ENCODE measurements at places on chromosomes 6 and 20.
A peak's percentile ranks its signal among the peaks of the same experiment; 100 is the strongest.

- DNase-seq, result no peak
Observed at GRCh38 chr6:169271877-169272216, 18.2 kb upstream of the THBS2 start.

DNA sequence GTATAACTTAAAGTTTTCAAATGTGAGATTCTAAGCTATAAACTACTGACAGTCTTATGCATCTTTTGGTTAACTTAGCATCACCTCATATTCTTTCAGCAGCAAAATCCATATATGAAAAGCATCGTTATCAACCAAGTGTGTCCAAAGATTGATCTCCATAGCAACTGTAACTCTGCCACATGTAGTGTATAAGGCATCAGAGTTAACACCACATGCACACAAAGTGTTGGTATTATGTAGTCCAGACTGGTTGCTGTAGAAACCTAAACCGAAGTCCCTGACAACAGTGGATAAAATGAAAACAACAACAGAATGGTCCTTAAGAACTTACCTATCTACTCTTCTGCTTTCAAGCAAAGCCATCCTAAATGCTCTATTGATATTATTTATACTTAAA is 39.6 kb downstream of the PDSS2 start:
- no peak for DNase-seq

GRCh38 chr6:33777398-33778388 is 11.2 kb downstream of the LEMD2 start:
- DNase-seq, result no peak

DNA sequence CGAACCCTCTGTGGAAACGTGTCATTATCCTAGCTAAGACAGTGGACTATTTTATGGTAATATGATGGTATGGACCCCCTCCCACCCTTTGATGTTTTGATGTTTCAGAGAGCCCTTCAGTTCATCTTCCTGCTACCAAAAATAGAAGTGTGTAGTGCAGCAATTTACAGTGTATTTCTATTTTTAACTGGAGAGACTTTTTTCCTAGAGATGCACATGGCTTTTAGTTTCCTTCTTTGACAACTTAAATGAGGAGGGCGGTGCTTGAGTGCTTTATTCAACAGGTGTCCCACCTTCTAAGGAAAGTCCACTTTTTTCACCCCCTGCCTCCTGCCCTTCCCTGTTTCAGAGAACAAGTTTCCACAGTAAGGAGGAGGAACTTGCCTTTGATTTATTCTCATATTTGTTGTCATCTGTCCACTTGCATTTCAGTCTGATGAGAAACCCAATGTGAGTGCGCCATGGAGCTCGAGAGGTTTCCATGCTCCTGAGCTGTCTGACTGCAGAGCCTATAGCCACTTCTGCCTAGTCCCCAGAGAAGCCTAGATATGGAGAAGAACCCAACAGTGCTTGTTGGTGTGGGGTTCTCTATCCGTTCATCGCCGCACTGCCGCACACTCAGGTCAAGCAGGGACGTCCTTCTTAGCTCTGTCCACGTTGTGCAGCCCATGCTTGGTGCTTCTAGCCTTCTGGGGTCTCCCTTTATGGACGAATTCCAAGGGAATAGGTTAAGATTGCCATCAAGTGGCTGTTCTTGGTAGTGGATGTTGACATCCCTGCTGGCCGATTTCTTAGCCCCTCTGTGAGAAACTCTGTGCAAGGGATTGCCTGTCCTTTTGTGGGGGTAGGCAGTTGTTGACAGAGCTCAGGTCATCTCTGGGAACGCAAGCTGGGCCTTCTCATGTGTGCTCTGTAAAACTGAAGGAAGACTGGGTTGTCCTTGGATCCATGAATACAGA is 144.2 kb downstream of the JARID2 start:
- peak; percentile 76 for DNase-seq

DNA sequence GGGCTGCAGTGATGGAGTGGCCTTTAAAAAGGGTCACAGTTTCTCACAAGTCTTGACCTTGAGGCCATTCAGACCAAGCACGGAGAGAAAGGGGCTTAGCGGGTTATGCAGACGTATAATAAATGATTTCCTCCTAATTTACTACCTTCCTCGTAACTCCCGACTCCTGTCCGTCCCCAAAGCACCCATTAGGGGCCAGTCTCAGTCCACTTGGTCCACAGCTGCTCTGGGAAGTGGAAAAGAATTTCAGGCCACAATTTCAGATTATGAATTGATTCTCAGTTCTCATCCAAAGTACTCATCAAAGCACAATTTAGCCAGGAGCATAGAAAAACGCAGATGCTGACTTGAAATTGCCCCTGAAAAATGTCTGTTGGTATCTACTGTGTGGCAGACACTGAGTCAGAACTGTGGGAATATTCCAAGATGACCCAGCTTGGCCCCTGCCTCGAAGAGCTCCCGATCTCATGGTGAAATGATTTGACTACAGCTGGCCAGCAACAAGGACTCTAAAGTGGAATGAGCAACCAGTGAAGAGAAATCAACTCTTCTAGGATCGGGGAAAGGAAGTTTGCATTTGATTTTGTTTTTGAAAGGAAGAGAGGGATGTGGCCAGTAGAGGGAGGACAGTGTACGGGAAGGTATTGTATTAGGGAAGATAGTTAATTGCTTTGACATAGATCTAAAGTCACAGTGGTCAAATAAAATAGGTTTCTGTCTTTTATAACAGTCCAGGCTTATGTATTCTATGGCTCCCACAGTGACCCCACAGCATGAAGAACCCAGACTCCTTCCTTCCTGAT is 15.2 kb upstream of the STK35 start:
- DNase-seq, result no peak

GRCh38 chr6:30061858-30062458 is 893 bp downstream of the POLR1H start:
- peak; percentile 55 for DNase-seq

- no peak for DNase-seq
Observed at GRCh38 chr6:111122458-111123286, 35.4 kb downstream of the SLC16A10 start.

DNA sequence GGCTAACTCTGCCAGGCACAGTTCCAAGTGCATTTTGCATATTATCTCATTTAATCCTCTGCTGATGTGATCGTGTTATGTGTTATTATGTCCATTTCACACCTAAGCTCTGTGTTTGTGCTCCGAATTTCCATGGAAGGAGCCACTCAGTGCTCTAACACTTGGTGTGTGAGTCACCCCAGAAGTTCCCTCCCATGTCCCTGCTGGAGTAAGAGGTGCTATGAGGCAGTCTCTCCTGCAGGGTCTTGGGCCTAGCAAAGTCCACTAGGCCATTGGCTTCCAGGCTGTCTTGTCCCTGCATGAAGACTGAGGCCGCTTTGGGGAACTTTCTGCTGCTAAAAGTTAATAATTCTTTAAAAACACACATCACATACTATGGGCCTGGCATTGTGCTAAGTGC is 405.9 kb upstream of the SULF2 start:
- DNase-seq, result peak; percentile 71

DNA sequence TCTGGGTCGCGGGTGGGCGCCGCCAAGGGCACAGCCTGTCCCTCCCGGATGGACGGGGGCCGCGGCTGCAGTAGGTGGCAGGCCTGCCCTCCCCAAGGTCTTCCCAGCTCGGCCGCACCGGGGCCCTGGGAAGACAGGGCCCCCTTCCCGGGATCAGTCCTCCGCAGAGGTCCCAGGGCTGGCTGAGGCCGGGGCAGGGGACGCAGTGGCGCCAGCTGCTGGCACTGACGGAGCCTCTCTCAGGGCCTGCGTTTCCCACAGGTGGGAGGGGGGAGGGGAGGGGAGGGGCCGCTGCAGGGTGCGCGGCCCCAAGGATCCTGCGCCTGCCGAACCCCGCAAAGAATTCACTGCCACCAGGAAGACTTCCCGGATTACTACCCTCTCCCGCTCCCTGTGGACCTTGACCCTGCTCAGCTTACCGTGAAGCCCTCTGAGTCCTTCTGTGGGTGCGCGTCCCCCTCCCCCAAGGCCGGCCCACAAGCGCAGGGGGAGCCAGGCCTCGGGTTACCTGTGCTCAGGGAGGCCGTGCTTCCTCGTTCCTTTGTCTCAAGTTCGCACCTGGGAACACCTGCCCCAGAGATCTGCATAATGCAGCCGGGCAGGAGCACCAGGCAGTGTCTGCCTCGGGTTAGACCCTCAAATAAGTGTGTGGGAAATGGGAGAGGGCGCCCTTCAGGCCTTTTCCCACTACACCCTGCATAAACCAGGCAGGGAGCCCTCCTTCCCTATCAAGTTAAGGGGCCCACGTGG is 5.1 kb downstream of the LZTS3 start:
- DNase-seq, result peak; percentile 79

DNA sequence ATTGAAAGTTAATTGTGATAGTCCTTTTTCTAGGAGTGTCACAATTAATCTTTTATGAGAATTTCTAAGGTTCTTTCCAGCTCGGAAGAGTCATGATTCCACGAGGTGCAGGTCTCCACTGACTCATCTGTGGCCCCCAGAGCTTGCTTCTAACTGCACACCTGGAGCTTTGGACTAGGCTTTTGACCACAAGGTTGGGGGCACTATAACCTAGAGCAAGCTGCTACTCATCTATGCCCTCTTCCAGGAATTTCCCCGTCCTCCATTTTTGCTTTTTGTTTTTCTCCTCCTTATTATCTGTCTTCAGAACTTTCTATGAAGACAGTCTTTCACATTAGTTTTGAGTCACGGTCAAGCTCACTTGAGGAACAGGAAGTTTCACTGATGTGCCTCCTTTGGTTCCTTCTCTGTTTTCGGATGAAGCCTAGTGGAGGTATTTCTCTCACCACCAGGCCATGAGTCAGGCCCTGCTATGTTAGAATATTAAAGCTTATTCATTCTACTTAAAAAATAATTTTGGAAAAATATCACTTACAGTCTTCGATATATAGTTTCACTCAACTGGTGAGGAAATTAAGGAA is 119.2 kb upstream of the INSM1 start:
- DNase-seq, result no peak

- DNase-seq, result no peak
Observed at GRCh38 chr6:135525594-135525993, 28.1 kb upstream of the AHI1 start.

DNA sequence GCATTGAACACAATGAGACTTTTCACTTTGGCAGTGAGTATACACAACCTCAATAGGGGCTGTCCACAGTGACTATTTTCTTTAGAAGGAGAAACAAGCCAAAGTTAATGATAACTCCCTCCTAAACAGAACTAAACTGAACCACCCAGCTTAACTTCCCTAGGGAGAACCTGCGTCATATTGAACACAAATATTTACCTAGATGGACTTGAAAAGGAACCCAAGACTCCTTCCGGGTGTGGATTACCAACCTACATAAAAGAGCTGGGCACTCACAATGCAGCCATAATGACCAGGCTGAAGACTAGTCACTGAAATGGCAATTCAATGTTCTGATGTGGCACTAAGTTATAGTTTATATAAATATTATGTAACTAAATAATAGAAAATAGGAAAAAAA is 160.6 kb downstream of the IBTK start:
- DNase-seq, result no peak

DNA sequence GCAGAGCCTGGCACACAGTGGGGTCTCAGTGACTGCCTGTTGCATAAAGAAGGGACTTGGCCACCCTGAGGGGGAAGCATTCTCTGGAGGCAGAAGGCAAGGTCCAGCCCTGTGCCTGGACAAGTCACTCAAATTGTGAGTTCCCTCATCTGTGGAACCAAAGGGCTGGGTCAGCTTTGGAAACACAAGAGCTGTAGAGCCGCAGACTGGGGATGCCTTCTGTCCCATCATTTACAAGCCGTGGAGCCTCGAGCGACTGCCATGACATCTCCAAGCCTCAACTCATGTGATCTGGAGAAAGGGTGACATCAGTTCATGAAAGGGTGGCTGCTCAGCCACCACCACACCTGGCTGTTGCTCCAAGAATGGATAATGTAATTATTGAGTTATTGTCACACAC is 20.4 kb upstream of the SIRPD start:
- DNase-seq, result peak; percentile 16

- DNase-seq, result no peak
Observed at GRCh38 chr20:44958276-44958675, 1.9 kb downstream of the TOMM34 start.

GRCh38 chr20:42864116-42864515 is 325.6 kb downstream of the PTPRT start:
- no peak for DNase-seq

- no peak for DNase-seq
Observed at GRCh38 chr6:124822204-124822613, 140.0 kb upstream of the RNF217 start.

DNA sequence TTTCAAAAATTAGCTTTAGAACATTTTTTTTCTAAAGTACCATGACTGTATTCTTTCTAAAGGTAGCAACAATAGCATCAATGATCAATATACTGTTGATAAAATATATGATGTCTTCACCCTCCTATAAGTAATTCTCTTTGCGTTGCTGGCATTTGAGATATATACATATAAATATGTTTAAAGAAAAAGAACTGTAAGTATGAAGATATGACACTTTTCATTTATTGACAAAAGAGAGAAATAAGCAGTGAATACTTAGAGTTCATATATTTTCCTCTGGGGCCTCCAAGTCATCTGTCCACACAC is 49.4 kb upstream of the SCGN start:
- DNase-seq, result no peak

DNA sequence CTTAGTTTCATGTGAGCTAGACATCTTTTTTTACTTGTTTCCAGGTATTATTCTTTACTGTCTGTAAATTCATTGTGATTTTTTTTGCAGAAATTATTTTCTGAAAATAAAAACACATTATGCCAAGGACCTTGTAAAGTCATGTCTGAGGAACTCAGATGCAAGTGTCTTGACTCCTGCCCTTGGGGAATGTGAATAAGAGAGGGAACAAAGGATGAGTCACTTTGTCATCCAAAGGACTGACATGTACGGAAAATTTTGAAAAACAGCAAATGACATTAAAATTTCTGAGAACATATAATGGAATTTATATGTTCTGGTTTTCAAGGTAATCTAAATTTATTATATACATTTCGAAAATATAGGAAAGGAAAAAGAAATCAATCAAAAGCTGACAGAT is 660.4 kb downstream of the CD109 start:
- DNase-seq, result no peak

- no peak for DNase-seq
Observed at GRCh38 chr6:90997076-90997475, 410.2 kb upstream of the MAP3K7 start.

- DNase-seq, result peak; percentile 53
Observed at GRCh38 chr6:166446567-166447065, 63.9 kb upstream of the MPC1 start.

GRCh38 chr6:43261198-43261597 is 17.9 kb downstream of the TTBK1 start:
- no peak for DNase-seq

- DNase-seq, result no peak
Observed at GRCh38 chr20:33472868-33473435, 16.9 kb upstream of the CBFA2T2 start.

DNA sequence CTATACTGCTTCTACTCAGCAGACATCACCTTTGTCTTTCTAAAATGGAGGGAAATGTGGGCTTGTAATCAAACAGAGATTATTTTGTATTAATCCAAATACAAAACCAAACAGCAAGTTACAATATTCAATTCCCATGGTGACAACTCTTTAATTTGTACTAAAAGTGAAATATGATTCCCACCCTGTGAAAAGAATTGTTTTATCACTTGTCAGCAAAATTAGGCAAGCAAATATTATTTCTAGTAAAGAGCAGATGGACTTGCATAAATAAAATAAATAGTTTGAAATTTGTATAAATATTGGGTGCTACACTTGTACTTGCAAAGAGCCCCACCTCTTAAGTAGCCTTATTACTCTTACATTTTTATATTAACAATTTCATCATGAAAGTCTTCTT is 6.1 kb upstream of the TXLNB start:
- DNase-seq, result no peak

All from islet precursor cell (in vitro differentiated cells).